ENCODE measurements at places on chromosomes 3 and 15.

- H3K27ac ChIP-seq, result no peak overlapping the region
- DNase-seq, result no peak
- no peaks in the 10 kb centered on the region for H3K27me3 ChIP-seq
- no peaks in the 10 kb centered on the region for H3K36me3 ChIP-seq
- H3K4me3 ChIP-seq, result no peak overlapping the region
These were observed 19.1 kb downstream of the GPR160 start for GRCh38 chr3:170056710-170057454.

GRCh38 chr15:88717382-88718031, 78.7 kb downstream of the ISG20 start:
- no peak for DNase-seq
- no peaks in the 10 kb centered on the region for H3K27me3 ChIP-seq
- no peaks in the 10 kb centered on the region for H3K36me3 ChIP-seq
- no peak overlapping the region for H3K4me3 ChIP-seq
- no peaks in the 10 kb centered on the region for H3K4me1 ChIP-seq

GRCh38 chr3:37125195-37126073, 48.9 kb downstream of the LRRFIP2 start:
- no peak overlapping the region for H3K4me3 ChIP-seq
- H3K27me3 ChIP-seq, result no peaks in the 10 kb centered on the region
- DNase-seq, result no peak
- no peak overlapping the region for H3K27ac ChIP-seq
- H3K4me1 ChIP-seq, result no peaks in the 10 kb centered on the region

DNA sequence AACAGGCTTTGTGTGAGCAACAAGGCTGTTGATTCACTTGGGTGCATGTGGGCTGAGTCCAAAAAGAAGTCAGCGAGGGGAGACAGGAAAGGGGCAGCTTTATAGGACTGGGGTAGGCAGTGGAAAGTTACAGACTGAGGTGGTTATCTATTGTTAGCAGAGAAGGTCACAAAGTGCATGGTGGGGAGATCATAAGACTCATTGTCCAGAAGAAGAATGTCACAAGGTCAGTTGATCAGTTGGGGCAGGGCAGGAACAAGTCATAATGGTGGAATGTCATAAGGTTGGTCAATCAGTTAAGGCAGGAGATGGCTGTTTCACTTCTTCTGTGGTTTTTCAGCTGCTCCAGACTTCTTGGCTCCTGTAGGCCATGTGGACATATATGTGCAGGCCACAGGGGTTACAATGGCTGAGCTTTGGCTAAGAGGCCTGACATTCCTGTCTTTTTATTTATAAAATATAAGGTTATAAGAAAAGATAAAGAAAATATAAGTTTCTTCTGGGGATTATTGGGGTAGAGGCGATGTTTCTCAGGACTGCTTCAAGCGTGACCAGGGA, 69.5 kb upstream of the SNTN start:
- H3K36me3 ChIP-seq, result no peaks in the 10 kb centered on the region
- H3K27me3 ChIP-seq, result no peaks in the 10 kb centered on the region
- no peaks in the 10 kb centered on the region for H3K4me1 ChIP-seq
- DNase-seq, result no peak
- no peak overlapping the region for H3K27ac ChIP-seq
- H3K4me3 ChIP-seq, result no peak overlapping the region

DNA sequence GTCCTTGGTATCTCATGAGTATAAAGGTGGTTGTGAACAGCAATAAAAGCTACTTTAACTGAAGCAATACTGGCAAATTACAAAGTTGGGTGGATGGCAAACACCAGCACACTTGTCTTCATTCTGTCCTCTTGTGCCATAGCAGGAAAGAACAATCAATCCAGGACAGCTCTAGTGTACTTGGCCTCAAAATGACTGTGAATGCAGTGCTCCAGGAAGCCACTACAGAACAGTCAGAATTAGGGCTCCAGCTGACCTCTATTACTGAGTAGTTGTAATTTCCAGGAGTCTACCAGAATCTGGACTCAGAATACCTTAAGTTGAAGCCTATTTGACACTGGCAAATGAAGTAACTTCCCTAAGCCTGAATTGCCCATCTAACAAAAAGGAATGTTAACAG, 339.0 kb upstream of the WNT5A start:
- no peaks in the 10 kb centered on the region for H3K36me3 ChIP-seq
- H3K4me1 ChIP-seq, result no peaks in the 10 kb centered on the region
- H3K27ac ChIP-seq, result no peak overlapping the region
- no peaks in the 10 kb centered on the region for H3K27me3 ChIP-seq
- H3K4me3 ChIP-seq, result no peak overlapping the region
- no peak for DNase-seq

DNA sequence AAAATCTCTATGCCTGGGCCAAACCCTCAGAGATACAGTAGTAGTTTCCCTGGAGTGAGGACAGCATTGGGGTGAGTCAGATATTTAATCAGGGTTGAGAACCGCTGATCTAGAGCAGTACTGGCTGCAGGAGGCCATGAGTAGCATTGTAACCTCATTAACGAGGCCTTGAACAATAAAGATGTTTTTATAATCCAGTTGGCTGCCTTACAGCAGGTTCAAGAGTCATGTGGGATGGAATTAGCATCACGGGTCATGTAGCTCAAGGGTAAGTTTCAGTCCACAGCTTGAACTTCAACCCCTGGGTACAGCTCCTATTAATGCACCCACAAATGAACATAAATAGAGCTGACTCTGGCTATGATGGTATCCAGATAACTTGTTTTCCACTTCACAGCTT, 5.1 kb downstream of the HPS3 start:
- no peak overlapping the region for H3K4me3 ChIP-seq
- DNase-seq, result no peak
- no peaks in the 10 kb centered on the region for H3K27me3 ChIP-seq
- no peaks in the 10 kb centered on the region for H3K36me3 ChIP-seq
- H3K27ac ChIP-seq, result no peak overlapping the region

- no peak overlapping the region for H3K4me3 ChIP-seq
- H3K27ac ChIP-seq, result no peak overlapping the region
- H3K4me1 ChIP-seq, result no peaks in the 10 kb centered on the region
- no peaks in the 10 kb centered on the region for H3K27me3 ChIP-seq
- DNase-seq, result no peak
These were observed 261.4 kb downstream of the GBE1 start for GRCh38 chr3:81500039-81500438.

DNA sequence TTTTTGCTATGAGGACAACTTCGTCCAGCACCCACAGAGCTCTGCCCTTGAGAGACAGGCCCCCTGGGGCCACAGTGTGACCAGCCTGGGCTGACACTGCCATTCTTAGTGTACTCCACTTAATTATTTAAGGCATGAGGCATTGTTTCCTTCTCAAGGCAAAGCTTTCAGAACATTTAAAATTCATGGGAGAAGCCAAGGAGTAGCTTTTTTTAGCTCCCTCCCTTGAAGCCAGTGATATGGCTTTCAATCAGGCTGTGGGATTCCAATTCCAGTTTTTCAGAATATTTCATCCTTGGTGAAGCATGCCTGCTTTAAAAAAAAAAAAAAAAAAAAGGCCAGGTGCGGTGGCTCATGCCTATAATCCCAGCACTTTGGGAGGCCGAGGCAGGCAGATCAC, 21.3 kb downstream of the HOMER2 start:
- H3K4me3 ChIP-seq, result no peak overlapping the region
- no peaks in the 10 kb centered on the region for H3K36me3 ChIP-seq
- no peaks in the 10 kb centered on the region for H3K27me3 ChIP-seq
- no peak overlapping the region for H3K27ac ChIP-seq
- peaks cover 8% of the 10 kb centered on the region for H3K4me1 ChIP-seq
- no peak for DNase-seq

- H3K4me3 ChIP-seq, result no peak overlapping the region
- H3K36me3 ChIP-seq, result no peaks in the 10 kb centered on the region
- H3K27me3 ChIP-seq, result no peaks in the 10 kb centered on the region
These were observed 153.3 kb downstream of the B3GALNT1 start for GRCh38 chr3:160951642-160952487.

GRCh38 chr3:64728994-64729393, 41.2 kb upstream of the ADAMTS9 start:
- H3K36me3 ChIP-seq, result no peaks in the 10 kb centered on the region
- H3K4me1 ChIP-seq, result peaks cover 19% of the 10 kb centered on the region
- H3K27ac ChIP-seq, result peak overlapping the region; percentile 52
- no peaks in the 10 kb centered on the region for H3K27me3 ChIP-seq

- DNase-seq, result no peak
- no peaks in the 10 kb centered on the region for H3K27me3 ChIP-seq
- H3K4me1 ChIP-seq, result no peaks in the 10 kb centered on the region
- H3K27ac ChIP-seq, result no peak overlapping the region
These were observed 6.7 kb upstream of the BFSP2 start for GRCh38 chr3:133393204-133393603.

- no peaks in the 10 kb centered on the region for H3K36me3 ChIP-seq
- H3K4me1 ChIP-seq, result no peaks in the 10 kb centered on the region
- no peak for DNase-seq
- no peak overlapping the region for H3K27ac ChIP-seq
These were observed 518.8 kb upstream of the ZNF385D start for GRCh38 chr3:22269831-22270230.

DNA sequence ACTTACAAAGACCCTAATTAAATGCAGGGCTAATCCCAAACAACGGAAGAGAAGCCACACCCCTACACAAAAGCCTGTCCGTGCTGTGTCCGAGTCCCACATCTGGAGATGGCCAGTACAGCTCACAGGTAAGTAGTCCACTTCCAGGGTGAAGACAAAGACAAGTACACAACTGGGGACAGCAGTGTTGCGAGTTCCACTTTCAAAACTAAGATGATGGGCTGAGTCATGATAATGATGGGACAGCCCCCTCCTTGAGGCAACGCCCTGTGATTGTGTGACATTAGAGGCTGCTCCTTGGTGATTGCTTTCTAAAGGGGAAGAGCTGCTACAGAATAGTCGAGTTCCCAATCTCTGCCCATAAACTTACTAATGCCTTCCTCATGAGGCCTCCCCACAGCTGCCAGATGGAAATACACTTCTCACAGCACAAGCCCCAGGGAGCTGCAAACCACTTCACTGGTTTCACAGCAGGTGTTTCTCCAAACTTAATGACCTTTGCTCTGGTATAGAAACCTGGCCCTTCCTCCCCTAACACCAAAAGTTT, 27.6 kb downstream of the RFT1 start:
- no peaks in the 10 kb centered on the region for H3K4me1 ChIP-seq
- H3K4me3 ChIP-seq, result no peak overlapping the region
- no peaks in the 10 kb centered on the region for H3K27me3 ChIP-seq
- no peak overlapping the region for H3K27ac ChIP-seq
- no peak for DNase-seq

GRCh38 chr15:97483232-97483631, 477.3 kb upstream of the ARRDC4 start:
- no peaks in the 10 kb centered on the region for H3K36me3 ChIP-seq
- H3K27ac ChIP-seq, result no peak overlapping the region
- no peaks in the 10 kb centered on the region for H3K27me3 ChIP-seq
- no peaks in the 10 kb centered on the region for H3K4me1 ChIP-seq
- DNase-seq, result no peak

- H3K27me3 ChIP-seq, result no peaks in the 10 kb centered on the region
- H3K4me1 ChIP-seq, result no peaks in the 10 kb centered on the region
- DNase-seq, result peak; percentile 23
- H3K4me3 ChIP-seq, result peak overlapping the region; percentile 92
- H3K27ac ChIP-seq, result peak overlapping the region; percentile 91
- H3K36me3 ChIP-seq, result no peaks in the 10 kb centered on the region
These were observed 810 bp downstream of the PTPRG start for GRCh38 chr3:61562042-61562720.

- no peaks in the 10 kb centered on the region for H3K4me1 ChIP-seq
- no peak for DNase-seq
- H3K36me3 ChIP-seq, result no peaks in the 10 kb centered on the region
- peak overlapping the region; percentile 80 for H3K27ac ChIP-seq
These were observed 85.3 kb downstream of the MEIS2 start for GRCh38 chr15:37015035-37015434.

DNA sequence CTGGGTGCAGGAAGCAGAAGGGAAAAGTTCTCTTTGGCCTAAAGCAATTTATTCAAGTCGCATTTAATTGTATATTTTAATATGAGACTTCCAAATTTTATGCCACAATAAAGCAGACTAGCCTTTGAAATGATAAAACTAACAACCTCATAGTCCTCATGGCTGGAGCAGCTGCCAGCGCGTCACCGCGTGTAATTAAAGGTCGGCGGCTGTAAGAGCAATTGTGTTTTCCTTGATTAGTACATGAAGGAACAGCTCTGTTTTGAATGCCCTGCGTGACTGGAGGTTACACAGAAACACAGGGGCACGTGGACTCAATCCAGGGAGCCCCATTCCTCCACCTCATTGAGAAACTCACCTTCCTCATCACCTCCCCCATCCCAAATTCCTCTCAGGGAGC, 10.1 kb upstream of the LRRC15 start:
- H3K4me1 ChIP-seq, result no peaks in the 10 kb centered on the region
- DNase-seq, result no peak
- no peak overlapping the region for H3K4me3 ChIP-seq
- peaks cover 5% of the 10 kb centered on the region for H3K27me3 ChIP-seq

DNA sequence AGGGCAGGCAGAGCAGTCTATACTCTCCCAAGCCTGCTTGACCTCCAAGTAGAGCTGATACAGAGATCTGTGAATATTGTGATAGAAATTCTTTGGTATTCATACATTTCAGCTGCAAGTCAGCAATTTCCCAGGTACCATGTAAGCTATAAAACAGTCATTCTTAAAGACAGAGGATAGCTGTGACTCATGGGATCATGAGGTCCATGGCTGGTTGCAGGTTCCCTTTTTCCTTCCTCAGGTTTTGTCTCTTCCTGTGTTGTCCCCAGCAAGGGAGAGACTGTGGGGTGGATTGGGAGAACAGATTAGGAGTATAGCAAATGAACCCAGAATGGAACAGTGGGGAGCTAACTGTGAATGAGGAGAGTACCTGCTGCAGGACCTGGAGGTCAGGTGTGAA, 5.4 kb upstream of the P4HTM start:
- H3K36me3 ChIP-seq, result peaks cover 73% of the 10 kb centered on the region
- DNase-seq, result no peak
- H3K27me3 ChIP-seq, result no peaks in the 10 kb centered on the region
- H3K4me1 ChIP-seq, result peaks cover 3% of the 10 kb centered on the region
- no peak overlapping the region for H3K4me3 ChIP-seq

DNA sequence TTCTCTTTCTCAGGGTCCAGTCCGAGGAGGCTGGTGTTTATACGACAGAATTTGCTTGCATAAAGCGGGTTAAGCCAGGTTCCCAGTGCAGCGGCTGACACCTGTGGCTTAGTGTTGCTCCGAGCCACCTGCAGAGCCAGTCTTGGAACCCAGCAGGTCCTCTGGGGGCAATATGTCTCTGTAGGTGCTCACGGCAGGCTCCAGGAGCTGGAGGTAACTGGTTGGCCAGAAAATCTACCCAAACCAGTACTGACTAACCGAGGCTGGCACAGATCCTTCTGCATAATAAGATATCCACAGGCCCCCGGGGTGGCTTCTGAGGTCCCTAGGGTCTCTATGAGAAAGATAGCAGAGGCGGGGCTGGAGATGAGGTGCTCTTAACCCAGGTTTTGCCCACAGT, 3.2 kb downstream of the MGLL start:
- DNase-seq, result peak; percentile 53
- H3K27ac ChIP-seq, result peak overlapping the region; percentile 91
- H3K4me1 ChIP-seq, result peaks cover 22% of the 10 kb centered on the region
- no peaks in the 10 kb centered on the region for H3K27me3 ChIP-seq
- H3K36me3 ChIP-seq, result peaks cover 55% of the 10 kb centered on the region
- peak overlapping the region; percentile 95 for H3K4me3 ChIP-seq

- H3K36me3 ChIP-seq, result no peaks in the 10 kb centered on the region
- H3K4me3 ChIP-seq, result no peak overlapping the region
- peaks cover 4% of the 10 kb centered on the region for H3K4me1 ChIP-seq
These were observed 309.6 kb upstream of the SEMA6D start for GRCh38 chr15:47407692-47408091.

- no peak overlapping the region for H3K4me3 ChIP-seq
- no peaks in the 10 kb centered on the region for H3K27me3 ChIP-seq
- no peaks in the 10 kb centered on the region for H3K36me3 ChIP-seq
- H3K27ac ChIP-seq, result no peak overlapping the region
These were observed 40.7 kb downstream of the XXYLT1 start for GRCh38 chr3:195230244-195230643.

Data from heart left ventricle (tissue), 16 donors.